T follicular helper cell (primary cell): ENCODE measurements at places on chromosomes 13 and 19.

DNA sequence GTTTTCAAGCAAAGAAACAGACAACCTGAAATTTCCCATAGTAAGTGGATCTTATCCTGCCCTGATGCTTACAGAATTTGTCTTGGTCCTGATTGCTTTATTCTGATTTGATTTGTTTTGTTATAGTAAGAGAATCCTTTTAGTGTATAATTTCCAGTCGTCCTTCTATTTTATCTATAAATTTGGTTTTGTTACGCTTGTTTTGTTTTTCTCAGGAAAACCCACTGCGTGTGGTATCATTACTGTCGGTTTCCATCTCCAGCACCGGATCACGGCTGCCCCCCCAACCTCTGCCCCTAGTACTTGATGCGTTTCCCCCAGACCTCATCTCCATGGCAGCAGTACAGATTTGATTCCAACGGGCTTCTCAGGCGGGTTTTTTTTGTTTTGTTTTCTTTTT lies 58.0 kb upstream of the PDCD5 start:
- DNase-seq = no peak

GRCh38 chr19:23971598-23971997 lies 56.9 kb downstream of the ZNF726 start:
- no peak for DNase-seq

DNA sequence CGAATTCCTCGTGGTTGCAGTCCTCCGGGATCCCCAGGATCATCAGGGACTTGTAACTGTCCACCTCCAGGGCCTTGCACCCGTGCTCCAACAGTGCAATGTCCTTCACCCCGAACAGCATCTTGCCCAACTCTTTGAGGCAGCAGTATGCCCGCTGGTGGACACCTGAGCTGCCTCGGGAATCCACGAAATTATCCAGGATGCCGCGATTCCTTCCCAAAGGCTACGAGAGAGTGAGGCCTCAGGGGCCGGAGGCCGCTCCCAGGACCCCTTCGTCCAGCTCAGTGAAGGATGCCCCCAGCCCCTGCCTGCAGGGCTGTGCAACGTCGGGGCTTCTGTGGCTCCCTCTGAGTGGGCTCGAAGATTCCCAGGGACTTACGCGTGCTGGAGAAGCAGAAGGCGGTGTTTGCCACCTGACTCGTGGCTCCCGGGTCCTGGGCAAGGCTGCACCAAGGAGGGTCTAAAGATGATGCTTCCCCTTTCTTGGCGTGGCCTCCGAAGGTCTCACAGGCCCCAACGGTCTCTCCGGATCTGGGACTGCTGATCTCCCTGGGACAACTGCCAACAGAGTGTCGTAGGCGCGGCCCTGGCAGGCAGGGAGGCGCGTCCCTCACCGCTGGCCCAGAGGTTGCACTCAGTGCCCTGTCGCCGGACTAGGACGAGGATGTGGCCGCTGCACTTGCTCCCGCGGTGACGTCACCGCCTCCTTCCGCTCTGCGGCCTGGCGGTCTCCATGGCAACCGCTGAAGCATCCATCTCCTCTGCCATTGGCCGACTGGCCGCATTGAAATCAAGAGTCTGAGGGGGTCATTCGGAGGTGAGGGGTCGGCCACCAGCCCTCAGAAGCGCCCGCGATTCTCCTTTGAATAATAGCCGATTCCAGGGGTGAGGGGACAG lies at the start of gene PNMA8C:
PNMA8C (minus strand) TSS at position 698 of the 897 bp plus-strand sequence; CDS start at position 121, 577 bp downstream.
- DNase-seq = no peak

DNA sequence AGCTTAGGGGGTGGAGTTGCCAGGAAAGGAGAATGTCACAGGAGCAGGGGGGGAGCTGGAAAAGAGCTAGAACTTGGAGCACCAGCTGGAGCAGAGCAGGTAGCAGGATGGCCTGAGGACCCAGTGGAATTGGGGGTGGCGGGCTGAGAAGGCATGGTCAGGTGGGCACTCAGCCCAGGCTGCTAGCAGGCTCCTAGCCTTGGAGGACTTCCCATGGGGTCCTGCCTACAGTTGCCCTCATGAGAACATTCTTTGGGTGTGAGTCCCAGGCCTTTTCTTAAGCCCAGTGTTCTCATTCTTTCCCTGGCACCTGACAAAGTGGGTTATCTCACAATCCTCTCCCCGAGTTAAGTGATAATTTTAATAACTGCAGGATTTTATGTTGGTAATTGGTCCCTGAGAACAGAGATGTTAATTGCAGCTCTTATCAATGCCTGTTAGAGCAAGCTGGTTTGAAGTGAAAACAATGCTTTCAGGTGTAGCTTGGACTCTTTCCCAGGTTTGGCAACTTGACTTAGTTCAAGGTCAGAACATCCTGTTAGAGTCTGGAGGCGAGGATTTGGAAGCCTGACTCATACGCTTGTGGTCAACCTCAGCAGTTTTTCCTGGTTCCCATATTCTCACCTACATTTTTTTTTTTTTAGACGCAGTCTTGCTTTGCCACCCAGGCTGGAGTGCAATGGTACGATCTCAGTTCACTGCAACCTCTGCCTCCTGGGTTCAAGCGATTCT lies 18.1 kb upstream of the OLFM4 start:
- no peak for DNase-seq

- DNase-seq = no peak
Observed at GRCh38 chr19:49339301-49340068, 4.3 kb downstream of the CD37 start.

DNA sequence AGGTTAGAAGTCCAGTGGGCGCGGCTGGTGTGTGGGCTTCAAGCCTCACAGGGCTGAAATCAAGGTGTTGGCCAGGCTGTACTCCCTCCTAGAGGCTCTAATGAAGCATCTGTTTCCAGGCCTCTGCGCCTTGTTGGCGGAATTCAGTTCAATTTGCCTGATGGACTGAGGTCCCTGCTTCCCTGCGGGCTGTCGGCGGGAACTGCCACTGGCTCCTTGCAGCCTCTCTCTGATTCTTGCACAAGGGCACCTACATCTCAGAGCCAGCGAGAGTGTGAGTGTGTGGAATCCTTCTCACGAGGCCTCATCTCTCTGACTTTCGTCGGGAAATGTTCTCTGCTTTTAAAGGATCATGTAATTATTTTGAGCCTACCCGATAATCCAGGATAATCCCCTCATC lies 128.6 kb downstream of the DLEU7 start:
- DNase-seq = no peak

DNA sequence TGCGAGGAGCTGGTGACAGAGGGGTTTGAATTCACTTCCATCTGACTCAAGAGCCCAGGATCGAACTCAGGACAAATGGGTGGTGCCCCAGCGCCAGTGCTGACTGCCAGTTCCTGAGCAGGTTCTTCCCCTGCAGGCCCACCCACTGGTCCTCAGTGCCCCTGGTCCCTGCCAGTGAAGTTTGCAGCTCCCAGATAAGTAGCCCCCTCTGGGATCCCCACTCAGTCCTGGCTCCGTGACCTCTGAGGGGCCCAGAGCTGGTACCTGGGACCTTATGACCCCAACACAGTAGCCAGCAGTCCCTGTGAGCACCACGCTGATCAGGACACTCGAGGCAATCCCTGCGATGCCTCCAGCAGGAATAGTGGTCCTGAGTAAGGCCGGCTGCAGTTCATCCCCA lies 11.3 kb upstream of the CEACAM20 start:
- no peak for DNase-seq

DNA sequence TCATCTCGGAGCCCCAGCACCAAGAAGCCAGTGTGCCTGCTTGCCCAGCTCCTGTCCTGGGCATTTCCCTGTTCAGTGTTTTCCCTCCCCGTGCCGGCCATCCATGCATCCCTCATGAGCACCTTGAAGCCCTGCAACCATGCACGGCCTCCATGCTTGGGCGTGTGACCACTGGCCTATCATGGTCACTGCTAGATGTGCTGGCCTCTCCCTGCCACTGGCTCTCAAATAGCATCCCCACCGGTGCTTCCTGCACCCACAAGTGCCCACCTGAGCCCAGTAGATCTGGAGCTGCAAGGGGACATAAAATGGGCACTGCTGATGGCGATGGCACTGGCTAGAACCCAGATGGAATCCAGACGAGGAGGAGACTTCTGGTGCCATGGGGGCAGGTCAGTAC lies 126.0 kb downstream of the TUBA3C start:
- DNase-seq = no peak

DNA sequence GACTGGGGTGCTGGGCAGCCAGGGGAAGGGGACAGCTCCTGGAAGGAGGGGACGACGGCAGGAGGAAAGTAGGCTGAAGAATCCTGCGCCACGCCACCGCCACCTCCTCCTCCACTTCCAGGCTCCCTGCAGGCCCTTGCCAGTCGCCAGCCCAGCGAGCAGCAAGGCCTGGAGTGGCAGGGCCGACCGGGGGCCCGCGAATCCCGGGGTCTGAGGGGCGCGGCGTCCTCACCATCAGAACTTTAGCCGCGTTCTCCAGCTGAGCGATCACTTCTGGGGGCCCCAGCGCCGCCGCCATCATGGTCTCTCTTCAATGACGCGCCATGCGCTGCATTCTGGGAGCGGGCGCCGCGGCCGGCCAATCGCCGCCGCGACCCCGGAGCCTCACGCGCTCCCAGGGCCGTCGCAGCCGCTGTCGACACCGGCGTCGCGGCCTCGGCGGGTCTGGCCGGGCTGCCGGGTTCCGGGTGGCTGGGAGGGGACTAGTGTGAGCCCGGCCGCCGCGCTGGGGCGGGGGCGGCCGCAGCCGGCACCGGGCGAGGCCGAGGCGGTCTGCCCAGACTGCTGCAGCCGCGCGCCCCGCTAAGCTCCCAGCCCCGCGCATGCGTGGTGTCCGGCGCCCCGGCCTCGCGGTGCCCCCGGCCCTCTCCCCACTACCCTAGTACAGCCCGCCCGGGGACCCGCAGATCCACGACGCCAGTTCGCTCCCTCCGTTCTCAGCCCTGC lies at the start of gene XPO4:
XPO4 (minus strand) TSS at position 309 of the 726 bp plus-strand sequence; CDS start at position 301, 8 bp downstream.
- DNase-seq = peak; percentile 64

- peak; percentile 54 for DNase-seq
Observed at GRCh38 chr13:112587212-112587763, 665 bp downstream of the TUBGCP3 start.

GRCh38 chr13:110758195-110758805 lies 44.8 kb downstream of the ING1 start:
- no peak for DNase-seq

DNA sequence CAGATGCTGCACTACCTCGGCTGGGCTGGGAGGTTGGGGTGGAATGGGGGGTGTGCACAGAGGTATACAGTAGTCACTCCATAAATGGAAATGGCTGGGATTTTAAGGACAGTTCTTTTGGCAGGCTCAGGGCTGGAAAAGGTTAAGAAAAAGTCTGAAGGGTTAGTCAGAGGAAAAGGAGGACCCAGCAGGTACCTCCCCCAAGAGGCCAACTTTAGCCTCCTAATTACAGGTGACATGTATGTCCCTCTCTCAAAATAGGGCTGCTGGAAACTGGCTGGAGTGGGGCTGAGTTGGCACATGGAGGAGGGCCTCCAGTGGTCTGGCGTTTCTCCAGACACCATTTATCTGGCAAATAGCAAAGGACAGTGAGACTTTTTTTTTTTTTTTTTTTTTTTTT lies 994 bp downstream of the CCDC194 start:
- DNase-seq = no peak

- no peak for DNase-seq
Observed at GRCh38 chr13:91946498-91947070, 548.2 kb downstream of the GPC5 start.

- no peak for DNase-seq
Observed at GRCh38 chr13:80082396-80083080, 258.4 kb downstream of the SPRY2 start.
